ENCODE measurements at places on chromosomes 1 and 21.

- peak; percentile 41 for DNase-seq
Observed at GRCh38 chr1:110210604-110211495, 736 bp downstream of the KCNC4 start.

DNA sequence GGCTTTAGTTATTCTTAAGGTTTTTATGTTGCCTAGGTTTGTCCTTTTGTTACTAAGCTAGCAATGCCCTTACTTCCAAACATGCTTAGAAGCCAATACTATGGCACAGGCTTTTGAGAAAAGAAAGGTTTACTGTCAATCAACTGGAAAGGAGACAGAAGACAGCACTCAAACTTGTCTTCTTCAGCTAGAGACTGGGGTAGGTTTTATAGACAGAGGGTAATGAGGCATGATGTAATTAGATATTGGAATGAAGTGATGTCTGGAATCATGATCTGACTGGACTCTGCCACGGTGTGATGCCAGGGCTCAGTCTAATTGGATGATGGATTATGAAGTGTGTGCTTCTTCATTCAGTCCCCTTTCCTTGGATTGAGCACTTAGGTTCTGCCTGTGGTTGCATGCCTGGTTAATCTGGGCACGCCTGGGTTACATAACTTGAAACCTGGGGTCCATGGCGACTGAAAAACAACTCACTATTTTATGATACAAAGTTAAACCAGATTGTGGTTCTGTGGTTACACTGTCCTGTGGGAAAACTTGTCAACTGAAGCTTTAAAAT lies 625.8 kb downstream of the BRINP3 start:
- no peak for DNase-seq

DNA sequence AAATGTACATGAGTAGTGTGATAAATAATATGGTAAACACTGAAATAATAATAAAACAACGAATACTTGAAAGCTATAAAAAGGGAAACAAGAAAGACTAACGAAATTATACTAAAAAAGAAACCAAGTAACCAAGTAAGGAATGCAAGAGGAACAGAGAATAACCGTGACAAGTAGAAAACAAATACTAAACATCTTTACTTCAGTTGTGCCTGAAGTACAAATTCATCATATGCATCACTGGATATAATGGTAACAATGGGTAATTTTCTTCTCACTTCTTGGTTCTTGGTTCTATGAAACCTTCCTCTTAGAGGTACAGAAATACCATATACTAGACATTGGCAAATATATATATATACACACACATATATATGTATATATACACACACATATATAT lies 1093.6 kb upstream of the B3GALT2 start:
- DNase-seq = no peak

GRCh38 chr1:191125950-191126349 lies 648.3 kb upstream of the BRINP3 start:
- DNase-seq = no peak

- no peak for DNase-seq
Observed at GRCh38 chr1:18302788-18303413, 177.8 kb upstream of the KLHDC7A start.

- DNase-seq = no peak
Observed at GRCh38 chr1:2350911-2351655, 40.3 kb downstream of the MORN1 start.

DNA sequence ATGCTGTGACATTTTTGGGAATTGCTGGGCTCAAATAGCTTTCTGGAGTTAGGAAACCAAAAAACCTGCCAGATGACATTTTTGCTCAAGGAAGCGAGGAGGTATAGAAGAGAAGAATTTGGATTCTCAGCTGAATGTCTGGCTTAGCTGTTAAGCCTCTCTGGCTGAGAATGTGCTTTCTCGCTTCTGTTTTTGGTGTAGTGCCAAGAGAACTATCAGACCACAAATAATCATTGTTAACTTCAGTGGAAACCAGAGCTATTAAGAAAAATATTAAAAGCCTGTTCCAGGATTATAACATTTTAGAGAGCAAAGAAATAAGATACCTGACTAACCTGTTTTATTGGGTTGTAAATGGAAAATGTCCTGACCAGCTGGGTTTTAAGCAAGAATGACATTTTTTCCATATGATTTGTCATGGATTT lies 39.5 kb upstream of the DIPK1A start:
- DNase-seq = no peak

DNA sequence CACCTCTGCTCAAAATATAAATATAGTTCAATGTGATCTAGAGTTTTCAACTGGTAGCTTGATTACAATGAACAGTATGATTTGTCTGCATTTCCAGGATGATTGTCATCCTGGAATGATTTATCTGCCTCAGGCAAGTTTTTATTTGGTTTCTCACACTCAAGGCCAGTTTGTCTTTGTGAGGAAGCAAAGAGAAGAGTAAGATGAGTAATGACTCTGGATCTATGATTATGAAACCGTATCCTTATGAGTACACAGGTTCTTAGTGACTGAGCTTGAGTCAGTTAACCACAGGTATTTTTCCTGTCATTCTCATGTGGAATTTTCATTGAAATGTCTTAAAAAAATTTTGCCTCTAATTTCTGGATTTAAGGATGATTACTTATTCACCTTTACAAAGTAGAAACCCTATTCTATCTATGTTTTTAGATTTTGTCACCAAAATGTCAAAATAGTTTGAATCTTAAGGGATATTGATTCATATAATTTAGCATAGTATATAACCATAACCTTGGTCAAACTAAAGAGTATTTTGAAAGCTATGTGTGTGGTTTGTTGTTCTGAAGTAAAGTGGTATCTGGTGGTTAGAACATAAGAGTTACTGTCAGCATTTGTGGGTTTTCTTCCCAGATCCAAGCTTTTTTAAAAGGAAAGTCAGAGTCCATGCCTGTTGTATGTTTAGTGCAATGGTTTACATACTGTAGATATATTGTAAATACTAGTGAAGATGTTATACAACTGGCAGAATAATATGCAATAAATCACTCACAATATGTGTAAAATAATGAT lies 145.0 kb downstream of the RASAL2 start:
- no peak for DNase-seq

GRCh38 chr1:162709870-162710269 lies 77.6 kb downstream of the DDR2 start:
- DNase-seq = no peak

DNA sequence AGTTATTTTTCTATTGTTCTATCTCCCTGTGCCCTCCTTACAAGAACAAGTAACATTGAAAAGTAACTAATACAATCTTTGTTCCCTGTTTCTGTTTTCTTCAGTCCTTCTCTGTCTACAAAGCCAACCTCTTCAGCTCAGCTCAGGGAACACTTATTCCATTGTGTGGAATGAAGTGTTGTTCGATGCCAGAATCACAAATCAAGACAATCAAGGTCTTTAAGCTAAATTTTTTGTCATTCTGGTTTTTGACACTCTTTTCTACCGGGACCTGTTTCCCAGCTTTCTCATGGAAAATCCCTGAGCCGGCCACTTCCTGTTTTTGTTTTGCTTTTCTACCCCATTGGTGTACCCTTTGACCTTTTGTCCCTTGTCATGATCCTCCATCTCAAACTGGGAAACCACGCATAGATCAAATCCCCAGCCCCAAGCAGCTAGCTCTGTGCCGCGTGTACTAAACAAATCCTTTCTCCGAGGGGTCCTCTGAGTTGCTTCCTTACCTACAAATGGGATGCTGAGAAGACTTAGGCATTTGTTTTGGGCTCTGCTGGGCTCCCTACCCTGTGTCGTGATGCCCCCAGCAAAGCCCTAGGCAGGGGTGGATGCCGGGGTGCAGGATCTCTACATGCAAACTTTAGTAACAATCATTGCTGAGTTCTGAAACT lies 141.8 kb downstream of the TOMM20 start:
- DNase-seq = no peak

GRCh38 chr1:213966122-213966521 lies 21.7 kb upstream of the PROX1 start:
- no peak for DNase-seq

GRCh38 chr1:29282135-29282923 lies 46.0 kb downstream of the PTPRU start:
- no peak for DNase-seq

DNA sequence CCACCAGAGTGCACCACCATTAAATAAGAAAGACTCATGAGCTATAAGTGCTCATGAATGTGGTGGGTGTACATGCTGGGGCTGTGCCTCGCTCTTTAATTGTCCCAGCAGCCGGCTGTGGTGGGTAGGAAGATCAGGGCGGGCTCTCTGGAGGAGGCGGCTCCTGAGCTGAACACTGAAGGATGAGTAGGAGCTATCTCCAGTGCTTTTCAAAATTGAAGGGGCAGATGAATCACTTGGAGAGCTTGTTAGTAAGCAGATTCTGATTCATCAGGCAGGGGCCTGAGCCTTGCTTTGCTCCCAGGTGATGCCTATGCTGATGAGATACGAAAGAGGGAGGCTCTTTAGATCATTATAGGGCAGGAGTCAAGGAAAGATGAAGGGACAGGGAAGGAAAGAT lies 54.1 kb downstream of the ETS2 start:
- DNase-seq = no peak

DNA sequence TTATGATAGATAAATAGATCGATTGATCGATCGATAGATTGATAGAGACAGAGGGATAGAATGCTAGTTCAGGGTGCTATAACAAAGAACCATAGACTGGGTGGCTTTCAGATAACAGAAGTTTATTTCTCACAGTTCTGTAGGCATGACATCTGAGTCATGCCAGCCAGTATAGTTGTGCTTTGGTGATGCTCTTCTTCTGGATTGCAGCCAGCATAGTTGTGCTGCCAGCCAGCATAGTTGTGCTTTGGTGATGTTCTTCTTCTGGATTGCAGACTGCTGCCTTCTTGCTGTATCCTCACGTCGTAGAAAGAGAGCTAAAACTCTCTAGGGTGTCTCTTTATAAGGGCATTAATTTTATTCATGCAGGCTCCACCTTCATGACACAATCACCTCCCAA lies 860.8 kb downstream of the BRINP3 start:
- no peak for DNase-seq

- no peak for DNase-seq
Observed at GRCh38 chr1:153711026-153711425, 16.8 kb upstream of the INTS3 start.

DNA sequence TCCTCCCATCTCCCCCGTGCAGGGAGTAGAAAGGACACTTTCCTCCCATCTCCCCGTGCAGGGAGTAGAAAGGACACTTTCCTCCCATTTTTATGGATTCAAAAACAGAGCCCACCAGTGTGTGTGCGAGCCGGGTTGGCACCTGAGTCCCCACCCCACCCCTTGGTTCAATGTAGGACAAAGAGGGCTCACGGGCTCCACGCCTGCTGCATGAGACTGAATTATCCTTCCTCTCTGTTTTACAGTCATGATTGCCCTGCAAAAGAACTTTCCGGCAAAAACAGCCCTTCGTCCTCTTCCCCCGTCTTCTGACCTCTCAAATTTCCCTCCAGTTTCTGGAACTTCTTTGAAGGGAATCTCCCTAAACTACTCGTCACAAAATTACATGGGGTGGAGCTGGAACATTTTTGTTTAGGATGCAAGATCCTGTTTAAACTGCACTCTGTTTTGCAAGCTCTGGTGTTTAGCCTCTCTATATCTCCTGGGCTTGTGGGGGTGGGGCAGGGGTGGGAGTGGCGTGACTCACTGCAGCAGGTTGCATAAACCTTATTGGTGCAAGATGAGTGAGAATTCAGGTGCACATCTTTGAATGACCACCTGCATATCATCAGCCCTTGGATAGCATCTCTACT lies 99.8 kb downstream of the PSMG1 start:
- no peak for DNase-seq

- DNase-seq = no peak
Observed at GRCh38 chr1:243251539-243251938, 3.5 kb downstream of the CEP170 start.

DNA sequence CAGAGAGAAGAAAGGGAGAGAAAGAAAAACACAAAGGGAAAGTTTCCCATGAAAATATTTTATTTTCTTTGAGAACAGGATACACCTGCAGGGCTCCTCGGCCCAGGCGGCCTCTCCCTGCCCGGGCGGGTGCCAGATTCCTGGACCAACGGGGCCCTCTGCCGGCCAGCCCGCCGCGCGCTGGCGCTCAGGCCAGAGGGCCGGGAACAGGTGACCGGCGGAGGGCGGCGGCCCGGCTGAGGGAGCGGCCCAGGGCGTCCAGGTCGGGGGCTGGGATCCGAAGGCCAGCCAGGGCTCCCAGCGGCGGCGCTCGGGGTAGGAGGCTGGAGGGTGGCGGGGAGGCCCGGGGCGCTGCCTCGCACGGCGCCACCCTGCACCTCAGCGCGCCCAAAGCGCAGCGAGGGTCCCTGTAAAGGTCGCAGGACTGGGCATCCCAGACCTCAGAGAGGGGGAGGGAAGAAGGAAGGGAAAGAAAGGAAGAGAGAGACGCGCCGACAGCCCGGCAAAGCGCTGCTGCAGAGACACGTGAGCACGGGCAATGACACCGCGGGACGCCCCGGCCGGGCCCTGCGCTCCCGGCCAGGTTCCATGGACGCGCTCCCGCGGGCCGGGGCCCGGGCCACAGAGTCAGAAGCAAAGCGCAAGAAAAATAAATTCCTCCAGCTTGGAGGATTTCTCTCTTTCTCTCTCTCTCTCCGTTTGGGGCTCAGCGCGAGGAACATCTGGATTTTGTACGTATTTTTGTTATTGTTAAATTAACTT lies 927 bp downstream of the WNT9A start:
- no peak for DNase-seq

- no peak for DNase-seq
Observed at GRCh38 chr21:23522751-23523150, 2084.5 kb downstream of the MRPL39 start.

GRCh38 chr1:201702936-201703335 lies 126.0 kb upstream of the IPO9 start:
- no peak for DNase-seq

DNA sequence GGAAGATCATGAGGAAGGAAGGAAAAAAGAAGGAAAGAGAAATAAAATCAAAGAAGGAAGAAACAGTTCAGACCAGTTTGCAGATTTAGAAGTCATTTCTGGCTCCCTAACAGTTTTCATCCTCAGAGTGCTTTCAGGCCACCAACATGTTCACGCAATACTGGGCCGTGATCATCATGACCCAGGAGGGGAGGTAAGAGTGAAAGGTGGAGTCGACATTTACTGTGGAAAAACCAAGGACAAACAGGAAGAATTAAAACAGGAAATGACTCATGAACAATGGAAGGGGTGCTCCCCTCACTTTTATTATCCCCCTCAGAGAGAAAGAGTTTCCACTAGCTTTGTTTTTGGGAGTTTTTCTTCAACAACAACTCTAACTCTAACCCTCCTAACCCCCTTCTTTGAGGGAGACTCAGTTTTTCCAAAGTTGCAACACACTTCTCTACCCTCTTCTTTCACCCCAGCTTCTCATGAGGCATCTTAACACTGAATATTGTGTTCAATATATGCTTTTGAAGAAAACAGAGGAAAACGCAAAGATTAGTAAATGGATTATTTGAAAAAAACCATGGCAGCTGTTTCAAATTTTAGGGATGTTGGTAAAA lies 60.4 kb downstream of the VANGL2 start:
- no peak for DNase-seq

- peak; percentile 6 for DNase-seq
Observed at GRCh38 chr1:29849038-29849750, 612.9 kb downstream of the PTPRU start.

GRCh38 chr1:114215436-114215835 lies 61.8 kb upstream of the SYT6 start:
- DNase-seq = no peak

- DNase-seq = no peak
Observed at GRCh38 chr1:154884869-154885701, 15.0 kb upstream of the KCNN3 start.
